ENCODE measurements at places on chromosomes 2 and 18.

GRCh38 chr18:445055-445454 is 55.4 kb downstream of the COLEC12 start:
- no peak for DNase-seq

DNA sequence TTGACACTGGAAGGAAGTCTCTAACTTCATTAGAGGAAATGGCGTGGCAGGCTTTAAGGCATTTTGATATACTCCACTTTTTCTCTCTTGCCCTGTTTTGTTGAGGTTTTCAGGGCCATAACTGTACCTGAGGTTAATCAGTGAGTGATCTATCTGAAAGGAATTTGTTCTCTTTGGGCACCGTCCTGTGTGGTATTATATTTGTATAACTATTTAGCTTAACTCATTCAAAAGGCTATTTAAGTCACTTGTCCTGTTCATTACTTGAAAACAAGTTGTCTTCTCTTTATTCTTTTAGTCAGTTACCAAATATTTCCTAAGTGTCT is 180.4 kb downstream of the NEDD4L start:
- DNase-seq, result no peak

GRCh38 chr2:145273840-145274239 is 753.9 kb upstream of the ZEB2 start:
- DNase-seq, result no peak

DNA sequence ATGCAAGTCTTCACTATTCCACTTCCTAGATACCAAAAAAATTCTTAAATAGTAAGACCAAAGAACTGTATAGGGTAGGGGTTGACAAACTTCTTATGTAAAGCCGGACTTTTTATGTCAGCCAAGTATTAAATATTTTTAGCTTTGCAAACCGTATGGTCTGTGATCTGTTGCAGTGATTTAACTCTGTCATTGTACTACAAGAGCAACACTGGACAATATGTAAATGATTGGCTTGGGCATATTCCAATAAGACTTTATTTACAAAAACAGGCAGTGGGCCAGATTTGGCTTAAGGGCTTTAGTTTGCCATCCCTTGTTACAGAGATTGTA is 48.0 kb downstream of the MGAT5 start:
- no peak for DNase-seq

DNA sequence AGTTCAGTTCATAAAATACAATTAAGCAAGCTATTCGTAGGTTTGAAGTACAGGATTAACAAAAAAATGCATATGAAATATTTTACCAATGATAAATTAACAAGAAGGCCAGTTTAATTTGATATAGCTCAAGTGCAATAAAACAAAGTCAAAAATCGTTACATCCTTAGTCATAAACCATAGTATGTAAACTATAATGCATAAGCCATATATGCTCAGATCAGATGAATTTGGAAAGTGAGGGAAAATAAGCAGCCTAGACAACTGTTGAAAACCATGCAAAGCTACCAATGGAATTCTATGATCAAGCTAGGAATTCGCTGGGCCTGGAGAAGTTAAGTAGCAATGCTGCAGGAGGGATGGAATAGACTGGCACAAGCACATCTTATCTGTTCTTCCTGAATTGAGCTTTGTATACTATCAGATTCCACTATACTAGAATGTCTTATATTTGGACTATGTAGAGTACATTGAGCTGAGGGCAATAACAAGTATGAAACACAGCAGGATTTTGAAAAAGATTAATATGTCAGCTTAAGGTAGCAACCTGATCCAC is 682.0 kb downstream of the IRS1 start:
- DNase-seq, result no peak

All from NCI-H2081 (cell line).